T-cell (primary cell): ENCODE measurements at places on chromosomes 3 and 15.

GRCh38 chr3:196631682-196632045 is 7.8 kb upstream of the NRROS start:
- DNase-seq: no peak

DNA sequence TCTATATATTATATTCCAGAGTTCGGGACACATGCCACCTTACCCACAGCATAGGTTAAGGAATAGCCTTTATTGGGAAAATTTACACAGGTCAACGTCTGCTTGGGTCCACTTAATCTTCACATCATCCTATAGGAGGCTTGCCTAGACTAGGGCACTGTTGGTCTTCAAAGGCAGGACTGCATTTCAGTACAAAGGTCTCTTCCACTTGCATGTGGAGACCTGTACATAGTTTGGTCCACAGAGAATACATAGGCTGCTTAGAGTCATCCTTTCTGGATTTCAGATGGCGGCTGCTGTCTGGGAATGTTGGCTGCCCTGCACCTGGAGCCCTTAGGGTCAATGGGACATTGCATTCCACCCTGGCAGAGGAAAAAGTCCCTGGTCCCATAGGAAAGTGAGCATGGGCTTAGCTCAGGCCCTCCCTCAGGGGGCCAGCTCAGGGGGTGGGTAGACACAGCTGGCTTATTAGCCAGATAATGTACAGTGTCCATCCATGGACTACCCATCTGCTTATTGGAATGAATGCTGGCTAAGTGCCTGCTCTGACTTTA is 75.3 kb upstream of the TGFBR2 start:
- DNase-seq: no peak

DNA sequence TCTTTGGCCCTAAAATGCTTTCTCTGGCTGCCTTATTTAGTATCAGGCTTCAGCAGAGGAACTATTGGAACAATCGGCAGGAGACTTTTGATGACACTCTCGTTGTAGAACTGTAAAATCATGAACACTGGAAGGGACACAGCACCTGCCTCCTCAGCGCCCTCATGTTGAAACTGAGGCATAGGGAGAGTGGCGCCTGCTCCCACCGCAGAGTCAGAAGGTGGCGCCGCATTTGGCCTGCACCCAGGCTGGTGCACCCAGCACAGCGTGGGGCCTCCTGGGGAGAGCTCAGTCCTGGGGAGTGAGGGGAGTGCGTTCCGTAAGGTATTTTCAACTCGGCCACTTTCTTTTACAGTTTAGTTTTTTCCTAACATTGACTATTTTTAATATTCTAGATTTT is 78.2 kb upstream of the BLM start:
- no peak for DNase-seq

GRCh38 chr3:120622870-120623726 is 27.0 kb downstream of the NDUFB4 start:
- no peak for DNase-seq

GRCh38 chr3:170500462-170500861 is 81.8 kb downstream of the CLDN11 start:
- DNase-seq: no peak

DNA sequence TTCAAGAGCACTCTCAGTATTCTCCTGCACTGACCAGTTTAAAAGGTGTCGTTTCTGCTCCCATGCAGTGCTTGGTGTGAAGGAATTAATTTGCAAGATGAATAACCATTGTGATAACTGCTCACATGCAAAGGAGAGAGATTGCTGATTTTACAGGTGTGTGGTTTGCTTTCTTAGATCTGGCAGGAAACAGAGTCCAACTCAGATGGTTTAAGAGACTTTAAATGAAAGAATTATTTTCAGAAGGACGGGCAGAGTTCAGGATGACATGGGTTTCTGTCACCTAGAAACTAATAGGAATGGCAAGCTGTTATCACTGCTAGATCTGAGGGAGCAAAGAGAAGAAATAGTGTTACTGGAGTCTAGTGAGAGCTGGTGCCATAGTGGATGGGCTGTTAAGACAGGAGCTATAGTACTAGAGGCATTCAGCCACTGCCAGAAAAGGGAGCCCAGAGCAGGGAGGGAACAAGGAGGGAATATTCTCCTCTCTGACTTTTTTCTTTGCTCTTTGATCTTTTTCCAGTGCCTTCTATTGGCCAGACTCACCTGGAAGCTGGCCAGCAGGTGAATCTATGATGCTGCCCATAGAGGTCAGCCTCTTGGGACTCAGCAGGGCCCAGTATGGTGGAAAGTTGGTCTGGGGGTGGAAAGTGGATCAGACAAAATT is 14.9 kb downstream of the ATXN7 start:
- no peak for DNase-seq

- no peak for DNase-seq
Measured at GRCh38 chr3:99128725-99129505, 227.4 kb upstream of the DCBLD2 start.

- no peak for DNase-seq
Measured at GRCh38 chr15:25967116-25967515, 104.0 kb upstream of the ATP10A start.

DNA sequence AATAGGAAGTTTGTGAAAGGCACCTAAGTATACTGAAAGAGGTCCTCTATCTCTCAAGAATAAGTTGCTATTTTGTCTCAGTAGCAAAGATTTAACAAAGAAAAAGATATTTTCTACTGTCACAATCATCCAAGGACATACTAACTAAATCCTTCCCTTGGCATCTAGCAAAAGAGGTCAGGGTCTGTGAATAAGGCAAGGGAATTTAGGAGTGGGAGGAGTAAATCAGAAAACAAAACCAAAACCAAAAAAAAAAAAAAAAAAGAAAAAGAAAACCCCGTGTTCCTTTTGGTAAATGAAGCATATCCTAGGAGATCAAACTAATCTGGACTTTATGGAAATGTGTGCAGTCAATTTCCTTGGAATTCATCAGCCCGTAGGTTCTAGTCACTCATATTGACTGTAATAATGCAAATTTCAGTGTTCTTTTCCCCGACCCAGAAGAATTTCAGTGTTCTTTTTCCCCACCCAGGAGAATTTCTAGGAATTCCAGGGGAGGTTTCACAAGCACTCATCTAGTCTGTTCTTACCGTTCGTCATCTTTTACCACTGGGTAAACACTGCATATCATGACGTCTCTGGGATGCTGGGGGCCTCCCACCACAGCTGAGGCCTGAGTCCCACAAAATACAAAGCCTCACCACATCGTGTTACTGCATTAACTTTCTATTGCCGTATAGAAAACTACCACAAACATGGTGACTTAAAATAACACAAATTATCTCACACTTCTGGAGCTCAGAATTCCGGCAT is 113.8 kb upstream of the CCDC54 start:
- no peak for DNase-seq

GRCh38 chr3:127844326-127844942 is 22.1 kb upstream of the MGLL start:
- no peak for DNase-seq

GRCh38 chr3:42032693-42033349 is 58.3 kb upstream of the TRAK1 start:
- DNase-seq: no peak

DNA sequence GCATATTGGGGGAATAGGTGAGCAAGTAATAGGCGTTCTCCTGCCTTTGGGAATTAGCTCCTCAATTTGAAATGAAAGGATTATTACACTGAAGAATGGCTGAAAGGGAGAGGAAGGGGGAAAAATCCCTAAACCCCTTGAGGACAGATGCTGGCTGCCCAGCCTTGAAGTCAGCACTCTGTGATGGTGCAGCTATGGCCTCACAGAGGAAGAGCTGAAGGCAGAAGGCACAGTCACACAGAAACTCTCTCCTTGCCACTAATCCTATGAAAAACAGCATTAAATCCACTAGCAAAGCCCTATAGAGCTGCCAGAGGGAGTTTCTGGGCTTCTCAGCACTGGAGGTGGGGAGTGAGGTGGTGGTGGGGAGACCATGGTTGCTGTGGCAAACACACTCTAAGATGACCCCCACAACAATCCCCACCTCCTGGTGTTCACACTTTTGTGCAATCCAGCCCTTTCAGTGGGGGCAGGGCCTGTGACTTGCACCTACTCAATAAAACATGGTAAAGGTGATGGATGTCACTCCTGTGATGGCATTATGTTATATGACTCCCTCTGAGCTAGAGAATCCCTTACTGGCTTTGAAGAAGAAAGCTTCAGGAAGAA is 101.2 kb downstream of the RFTN1 start:
- no peak for DNase-seq

DNA sequence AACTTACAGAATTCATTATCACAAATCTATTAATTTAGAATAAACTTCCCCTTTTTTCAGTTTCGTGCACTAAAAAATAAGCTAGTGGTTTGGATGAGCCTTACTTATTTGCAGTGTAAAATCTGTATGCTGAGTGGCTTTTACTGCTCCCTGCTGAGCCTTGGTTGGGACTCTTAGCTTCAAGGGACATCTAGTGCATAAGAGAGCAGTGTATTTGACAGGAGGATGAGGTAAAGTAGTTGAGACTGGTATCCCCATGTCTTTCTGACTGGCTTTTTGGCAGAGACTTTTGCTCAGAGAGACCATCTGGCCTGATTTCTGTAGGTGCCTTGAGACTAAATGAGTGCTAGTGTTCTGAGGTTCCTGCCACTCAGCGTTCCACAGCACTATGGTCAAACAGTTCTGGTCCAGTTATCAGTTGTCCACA is 11.8 kb downstream of the CAPN7 start:
- no peak for DNase-seq

DNA sequence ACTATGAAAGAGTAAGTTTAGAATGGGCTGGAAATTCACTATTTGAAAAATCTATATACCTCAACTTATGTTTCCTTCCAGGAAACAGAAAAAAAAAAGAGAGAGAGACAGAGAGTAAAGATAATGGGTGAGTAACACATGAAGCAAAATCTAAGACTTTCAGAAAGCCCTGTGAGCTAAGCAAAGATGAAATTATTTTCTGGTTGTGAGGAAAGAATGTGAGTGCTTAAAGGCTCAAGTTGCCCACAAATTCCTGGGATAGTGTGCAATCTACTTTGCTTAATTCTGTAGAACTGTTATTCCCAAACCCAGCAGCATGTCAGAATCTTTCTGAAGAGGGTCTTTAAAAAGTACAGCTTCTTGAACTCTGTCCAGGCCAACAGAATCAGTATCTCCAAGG is 337.7 kb upstream of the AGTR1 start:
- DNase-seq: no peak

DNA sequence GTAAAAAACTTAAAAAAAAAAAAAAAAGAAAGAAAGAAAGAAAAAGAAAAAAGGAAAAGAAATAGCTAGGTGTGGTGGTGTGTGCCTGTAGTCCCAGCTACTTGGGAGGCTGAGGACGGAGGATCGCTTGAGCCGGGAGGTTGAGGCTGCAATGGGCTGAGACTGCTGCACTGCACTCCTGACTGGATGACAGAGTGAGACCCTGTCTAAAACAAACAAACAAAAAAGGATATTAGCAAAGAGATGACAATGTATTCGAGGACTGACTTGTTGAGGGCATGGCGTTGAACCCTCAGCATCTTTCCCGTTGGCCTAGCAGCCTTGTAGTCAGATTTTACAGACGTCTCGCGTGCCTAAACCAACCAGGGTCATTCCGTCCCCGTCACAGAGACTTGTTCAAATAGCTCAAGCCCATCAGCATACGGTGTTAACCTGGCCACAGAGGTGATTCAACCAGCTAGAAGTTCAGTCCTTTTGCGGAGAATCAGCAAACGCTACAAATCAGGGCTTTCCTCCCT is 528 bp upstream of the NIT2 start:
- DNase-seq: no peak

DNA sequence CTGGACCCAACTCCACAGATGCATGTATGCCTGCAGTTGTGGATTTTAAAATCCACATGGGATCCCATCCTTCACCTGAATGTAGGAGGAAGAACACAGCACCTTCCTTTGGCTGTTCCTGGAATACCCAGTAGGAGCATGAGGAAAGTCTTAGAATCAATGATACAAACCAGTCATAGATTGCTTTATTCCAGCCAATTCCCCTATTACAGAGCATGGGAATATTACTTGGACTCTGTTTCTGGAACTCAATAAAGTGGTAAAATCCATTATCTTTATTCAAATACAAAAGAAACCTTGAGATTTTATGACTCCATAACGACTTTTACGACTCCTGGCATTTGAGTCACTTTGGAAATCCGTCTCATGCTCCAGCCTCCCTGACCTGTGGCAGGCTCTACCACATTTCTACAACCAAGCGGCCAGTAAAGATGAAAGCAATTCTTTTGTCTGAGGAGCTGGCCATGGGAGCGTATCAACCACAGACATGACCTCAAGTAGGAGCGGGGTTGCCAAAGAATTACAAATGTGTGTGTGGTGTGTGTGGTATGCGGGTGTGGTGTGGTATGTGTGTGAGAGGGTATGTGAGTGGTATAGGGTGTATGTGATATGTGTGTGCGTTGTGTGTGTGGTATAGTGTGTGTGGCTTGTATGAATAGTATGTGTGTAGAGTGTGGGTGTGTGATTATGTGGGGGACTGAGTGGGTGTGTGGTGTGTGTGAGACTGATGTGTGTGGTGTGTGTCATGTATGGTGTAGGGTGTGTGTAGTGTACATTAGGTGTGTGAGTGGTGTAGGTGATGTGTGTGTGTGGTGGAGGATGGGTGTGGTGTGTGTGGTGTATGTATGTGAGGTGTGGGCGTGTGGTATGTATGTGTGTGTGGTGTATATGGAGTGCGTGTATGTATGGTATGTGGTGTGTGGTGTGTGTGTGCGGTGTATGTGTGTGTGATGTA is 40.0 kb downstream of the ARRDC4 start:
- DNase-seq: no peak

- no peak for DNase-seq
Measured at GRCh38 chr3:160720123-160720746, 35.8 kb upstream of the PPM1L start.

- no peak for DNase-seq
Measured at GRCh38 chr15:59618406-59618805, 6.8 kb downstream of the GCNT3 start.

- DNase-seq: no peak
Measured at GRCh38 chr15:77067691-77068367, 3.1 kb downstream of the TSPAN3 start.

DNA sequence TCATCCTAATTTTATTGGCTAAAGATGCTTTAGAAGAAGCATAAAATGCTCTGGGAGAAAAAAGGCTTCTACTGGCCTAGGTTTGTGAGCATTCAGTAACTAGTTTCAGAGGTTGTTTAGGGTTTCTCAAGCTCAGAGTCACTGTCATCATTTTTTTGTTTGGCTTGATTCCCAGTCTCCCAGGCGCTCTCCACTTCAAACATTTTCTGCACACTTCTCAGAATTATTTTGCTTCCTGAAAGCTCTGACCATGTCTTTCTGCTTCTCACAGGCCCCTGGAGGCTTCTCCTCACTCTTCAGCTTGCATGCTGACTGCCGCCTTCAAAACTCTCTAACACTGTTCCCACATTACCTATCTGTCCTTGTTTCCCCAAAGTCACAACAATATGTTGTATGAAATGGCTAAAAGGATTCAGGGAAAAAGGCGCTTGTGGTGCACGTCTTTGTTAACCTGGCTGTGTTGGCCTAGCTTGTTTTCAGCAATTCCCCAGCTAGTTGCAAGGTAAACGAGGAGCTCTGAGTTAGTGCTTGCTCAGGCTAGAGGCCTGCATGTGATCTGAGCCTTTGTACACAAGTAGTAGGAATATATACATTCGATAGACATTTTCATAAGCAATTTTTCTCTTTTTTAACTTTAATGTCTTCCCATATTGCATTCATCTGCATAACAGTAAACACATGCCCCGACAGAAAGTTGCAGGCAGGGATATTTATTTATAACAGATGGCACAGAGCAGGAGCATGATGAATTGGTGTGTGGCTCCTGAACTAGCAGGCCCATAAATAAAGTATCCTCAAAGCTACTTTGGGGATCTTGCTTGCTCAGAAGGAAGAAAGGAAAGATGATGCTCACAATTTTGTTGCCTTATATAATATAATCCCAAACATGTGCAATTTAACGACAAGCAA is 129.2 kb upstream of the DPH6 start:
- no peak for DNase-seq
